ENCODE measurements at places on chromosomes 16 and 17. TPM values are rescaled to one million over a fixed set of nuclear protein-coding genes. Genes with fewer than 3 reads are reported as not detected.

DNA sequence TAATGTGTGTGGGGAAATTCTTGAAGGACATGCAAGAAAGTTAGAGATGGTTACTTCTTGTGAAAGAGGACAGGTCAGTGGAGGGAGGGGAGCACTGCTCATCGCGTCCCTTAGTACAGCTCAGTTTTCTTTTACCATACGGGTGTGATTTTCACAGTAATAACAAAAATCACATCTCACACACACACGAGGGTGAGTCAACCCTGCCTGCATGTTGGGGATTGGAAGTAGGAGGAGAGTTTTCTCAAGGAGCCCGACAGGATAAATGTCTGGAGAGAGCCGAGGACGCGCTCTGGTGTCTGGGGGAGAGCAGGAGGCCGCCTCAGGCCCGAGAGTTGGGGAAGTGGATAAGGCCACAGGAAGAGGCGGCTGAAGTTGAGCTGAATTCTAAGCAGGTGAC is 16.4 kb downstream of the PLCD3 start:
- no peak for DNase-seq

DNA sequence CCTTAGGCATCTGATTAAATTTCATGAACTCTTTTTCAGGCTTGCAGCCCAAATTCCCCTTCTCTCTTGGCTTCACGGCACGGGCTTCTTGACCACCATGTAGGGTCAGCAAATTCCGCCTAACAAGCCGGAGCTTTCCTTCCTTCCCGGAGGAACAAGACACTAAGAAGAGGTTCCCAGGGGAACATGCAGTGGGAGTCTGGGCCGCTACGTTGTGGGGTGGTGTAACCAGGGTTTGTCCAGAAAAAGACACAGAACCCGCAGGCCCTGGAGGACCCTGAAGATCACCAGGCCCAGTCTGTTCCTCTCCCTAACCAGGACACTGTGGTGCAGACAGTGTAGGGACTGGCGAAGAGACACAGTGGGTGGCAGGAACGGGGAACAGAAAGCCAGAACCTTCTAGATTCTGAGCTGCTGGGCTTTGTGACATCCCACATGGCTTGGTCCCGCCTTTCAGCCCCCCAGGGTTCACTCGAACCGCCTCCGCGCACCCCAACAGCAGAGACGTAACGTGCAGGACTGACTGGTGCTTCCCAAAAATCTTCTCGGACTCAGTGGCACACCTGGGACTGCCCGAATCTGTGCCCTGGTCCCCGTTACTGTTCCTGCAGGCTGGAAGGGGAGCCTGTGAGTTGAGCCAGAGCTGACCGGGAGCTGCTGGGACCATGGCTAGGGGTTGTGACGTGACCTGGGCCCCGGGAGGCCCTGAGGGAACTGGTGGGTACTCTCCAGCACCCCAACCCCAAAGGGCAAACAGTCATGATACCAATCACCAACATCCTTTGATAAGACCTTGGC is 55.2 kb downstream of the TBC1D16 start:
- DNase-seq = no peak

The EDC4 gene
- total RNA-seq = 90.9 TPM

The PIPOX gene
- 3.0 TPM for total RNA-seq

The CACNG3 gene
- total RNA-seq = not detected

Data from activated CD8-positive, alpha-beta T cell treated with anti-CD3 and anti-CD28 coated beads for 36 hours (primary cell).